NCI-H345 (cell line): ENCODE measurements at places on chromosomes 2 and 18.

GRCh38 chr2:180675170-180675569, 305.2 kb upstream of the UBE2E3 start:
- DNase-seq: no peak

- no peak for DNase-seq
These were observed 209.2 kb downstream of the ARL4C start for GRCh38 chr2:234287650-234288049.

- no peak for DNase-seq
These were observed 174.9 kb downstream of the SEPTIN10 start for GRCh38 chr2:109438773-109439389.

- peak; percentile 14 for DNase-seq
These were observed 21.7 kb upstream of the RAB10 start for GRCh38 chr2:26011990-26012856.

DNA sequence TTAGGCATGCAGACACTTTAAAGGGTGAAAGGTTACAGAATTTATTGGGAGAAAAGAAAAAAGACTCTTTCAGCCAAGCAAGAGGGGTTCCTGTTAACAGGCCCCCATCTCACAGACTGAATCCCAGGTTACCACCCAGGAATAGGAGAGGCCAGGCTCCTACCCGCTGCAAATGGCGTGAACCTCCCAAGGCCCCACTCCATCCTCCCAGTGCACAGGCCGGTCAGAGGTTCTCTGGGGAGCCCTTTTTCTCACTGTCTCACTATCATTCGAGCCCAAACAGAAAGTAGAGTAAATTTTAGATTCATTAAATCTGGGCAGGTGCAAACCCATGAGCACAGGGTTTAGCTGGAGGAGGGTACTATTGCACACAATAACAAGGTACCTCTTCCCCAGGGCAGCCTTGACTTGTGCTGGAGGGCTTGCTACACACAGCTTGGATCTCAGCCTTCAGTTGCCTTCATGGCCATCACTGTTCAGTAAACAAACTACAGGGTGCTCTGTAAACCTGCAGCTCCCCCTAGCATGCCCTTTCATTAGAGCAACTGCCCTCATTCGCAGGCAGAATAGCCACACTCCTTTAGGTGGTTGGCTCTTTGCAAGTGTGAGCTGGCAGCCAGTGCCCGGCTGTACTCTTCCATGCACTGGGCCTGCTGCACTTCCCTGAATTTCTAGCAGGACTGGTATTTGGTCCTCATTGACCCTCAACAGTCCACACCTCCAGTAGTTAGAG, 7.3 kb upstream of the PLEK start:
- peak; percentile 29 for DNase-seq
